ENCODE measurements at places on chromosomes 7 and 10.

DNA sequence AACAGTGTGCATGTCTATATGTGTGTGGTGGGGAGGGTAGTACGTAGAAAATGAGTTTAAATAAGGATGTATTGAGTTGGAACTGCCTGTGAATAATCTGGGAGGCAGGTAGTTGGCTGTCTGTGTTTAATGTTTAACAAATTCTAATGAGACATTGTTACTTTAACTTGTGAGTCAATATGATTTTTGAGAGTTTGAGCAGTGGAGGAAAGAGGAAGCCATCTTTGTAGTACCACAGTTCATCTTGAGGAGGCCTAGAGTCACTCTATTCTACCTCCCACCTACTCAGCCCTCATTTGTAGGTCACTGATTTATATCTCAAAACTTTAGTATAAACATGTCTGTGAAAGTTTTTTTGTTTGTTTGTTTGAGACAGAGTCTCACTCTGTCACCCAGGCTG, 129.9 kb upstream of the ITGB1 start:
- no peak for DNase-seq

GRCh38 chr7:7148798-7149481, 33.4 kb upstream of the C1GALT1 start:
- DNase-seq = no peak

DNA sequence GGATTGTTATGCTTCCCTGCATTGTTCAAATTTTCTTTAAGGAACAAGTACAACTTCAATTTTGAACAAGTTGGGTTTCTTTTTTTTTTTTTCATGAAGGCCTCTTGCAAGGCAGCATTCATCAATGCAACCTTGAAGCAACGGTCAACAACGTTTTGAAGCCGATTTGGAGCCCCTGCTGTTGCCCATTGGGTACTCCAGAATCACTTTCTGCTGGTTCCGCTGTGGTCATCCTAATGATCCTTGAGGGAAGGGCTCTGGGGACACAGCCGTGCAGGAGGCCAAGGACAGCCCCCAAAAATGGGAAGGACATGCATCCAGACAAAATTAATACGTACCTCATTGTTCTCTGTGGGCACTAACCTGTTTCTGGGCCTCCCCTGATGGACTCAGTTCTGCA, 84.6 kb upstream of the MGMT start:
- no peak for DNase-seq

DNA sequence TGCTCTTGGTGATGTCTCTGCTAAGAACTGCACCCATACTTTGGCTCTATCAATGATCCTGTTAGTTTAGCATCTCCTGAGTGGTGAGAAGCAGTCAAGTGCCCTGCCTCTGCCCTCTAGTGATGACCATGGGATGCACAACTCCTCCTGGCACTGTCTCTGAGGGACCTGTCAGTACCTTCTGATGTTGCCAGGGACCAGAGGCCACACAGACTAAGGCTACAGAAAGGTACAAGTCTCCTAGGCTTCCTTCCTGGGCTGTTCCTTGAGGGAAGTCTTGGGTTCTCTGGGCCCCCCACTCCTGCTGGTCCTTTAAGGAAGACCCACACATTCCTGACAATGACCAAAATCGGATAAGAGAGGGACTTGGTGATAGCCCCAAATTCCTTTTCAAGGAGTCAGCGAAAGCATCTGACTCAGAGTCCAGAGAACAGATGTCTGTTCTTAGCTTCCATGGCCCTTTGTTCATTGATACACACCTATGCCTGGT, 15.3 kb downstream of the NKX2-3 start:
- DNase-seq = peak; percentile 84

DNA sequence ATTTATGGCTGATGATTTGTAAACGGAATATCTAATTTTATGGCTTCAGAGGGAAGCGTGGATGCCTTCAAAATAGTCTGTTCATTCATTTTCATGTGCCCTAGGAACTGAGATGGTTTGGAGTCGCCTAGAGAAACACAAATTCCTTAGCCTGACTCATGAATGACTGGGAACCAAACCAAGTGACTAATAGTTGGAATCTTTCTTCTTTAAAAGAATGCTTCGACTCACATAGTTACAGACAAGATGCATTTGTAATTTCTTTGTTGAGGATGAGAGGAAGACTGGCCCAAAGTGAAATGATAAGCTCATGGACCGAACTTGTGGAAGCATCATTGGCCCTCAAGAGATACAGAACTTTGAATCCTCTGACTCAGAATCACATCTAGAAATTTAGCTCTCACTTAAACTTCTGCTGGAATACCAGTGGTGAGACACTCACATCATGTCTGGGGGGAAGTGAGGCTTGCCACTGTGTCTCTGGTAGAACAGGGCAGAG, 1107.2 kb downstream of the NRG3 start:
- no peak for DNase-seq

- DNase-seq = no peak
Measured at GRCh38 chr7:45178241-45179225, 20.9 kb downstream of the RAMP3 start.

Measured in Kasumi-1 (cell line).